Activated T-helper 1 cell treated with anti-CD3 and anti-CD28 coated beads, Interleukin-2, amount 50 U/mL, for 16 hours (primary cell): ENCODE measurements at places on chromosomes 5 and 9.
A peak's percentile ranks its signal among the peaks of the same experiment; 100 is the strongest.

GRCh38 chr5:53322257-53322656, 158.2 kb upstream of the FST start:
- DNase-seq: no peak

DNA sequence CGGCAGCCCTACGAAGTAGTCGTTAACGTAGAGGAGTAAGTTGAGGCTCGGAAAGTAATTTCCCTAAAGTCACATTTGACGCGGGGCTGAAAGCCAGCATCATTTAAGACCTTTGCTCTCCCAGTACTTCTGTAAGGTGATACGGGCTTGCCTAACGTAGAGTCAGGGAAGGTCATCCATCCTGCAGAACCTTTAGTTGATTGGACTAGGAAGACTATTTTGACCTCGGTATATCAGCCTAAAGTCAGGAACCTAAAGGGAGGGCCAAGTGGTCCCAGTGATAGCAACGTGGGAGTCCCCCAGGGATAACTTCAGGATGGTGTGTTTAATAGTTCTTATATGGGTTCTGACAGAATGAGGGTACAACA, 657 bp downstream of the NUP214 start:
- no peak for DNase-seq

DNA sequence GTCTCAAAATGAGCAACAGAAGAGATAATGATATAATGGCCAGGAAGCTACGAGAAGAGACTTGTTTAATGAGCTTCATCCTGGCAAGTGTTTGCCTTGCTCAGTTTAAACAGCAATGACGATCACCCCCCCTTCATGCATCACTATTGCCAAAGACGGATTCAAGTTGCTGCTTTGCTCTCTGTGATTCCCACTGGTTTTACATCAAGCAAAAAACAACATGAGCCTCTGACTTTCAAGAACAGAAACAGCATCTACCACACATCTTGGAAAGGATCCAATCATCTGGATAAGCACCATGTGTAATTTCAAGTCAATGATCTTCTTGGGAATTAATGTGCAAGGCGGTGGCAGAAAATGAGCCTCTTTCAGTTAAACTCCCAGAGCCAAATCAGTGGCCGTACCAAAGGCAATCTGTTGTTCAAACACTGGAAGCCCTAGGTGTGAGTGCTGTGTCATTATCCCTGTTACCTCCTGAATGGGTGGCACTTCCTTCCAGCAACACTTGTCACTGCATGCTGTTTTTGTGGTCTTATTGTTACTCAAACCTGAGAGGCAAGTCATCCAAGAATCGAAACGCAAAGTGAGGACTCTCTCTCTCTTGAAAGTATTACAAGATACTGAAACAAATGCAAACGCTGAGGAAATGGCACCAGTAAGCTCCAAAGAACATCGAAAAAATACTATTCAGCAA, 72.8 kb downstream of the MED27 start:
- DNase-seq: no peak

- DNase-seq: peak; percentile 54
Measured at GRCh38 chr9:127783111-127784008, 2.5 kb upstream of the CDK9 start.

GRCh38 chr9:25353783-25354182, 324.5 kb downstream of the TUSC1 start:
- DNase-seq: no peak

- DNase-seq: no peak
Measured at GRCh38 chr5:34657988-34658387, 1.9 kb downstream of the RAI14 start.

- no peak for DNase-seq
Measured at GRCh38 chr5:179887095-179887494, 20.6 kb downstream of the TBC1D9B start.

GRCh38 chr5:159359408-159359807, 29.1 kb upstream of the IL12B start:
- no peak for DNase-seq

DNA sequence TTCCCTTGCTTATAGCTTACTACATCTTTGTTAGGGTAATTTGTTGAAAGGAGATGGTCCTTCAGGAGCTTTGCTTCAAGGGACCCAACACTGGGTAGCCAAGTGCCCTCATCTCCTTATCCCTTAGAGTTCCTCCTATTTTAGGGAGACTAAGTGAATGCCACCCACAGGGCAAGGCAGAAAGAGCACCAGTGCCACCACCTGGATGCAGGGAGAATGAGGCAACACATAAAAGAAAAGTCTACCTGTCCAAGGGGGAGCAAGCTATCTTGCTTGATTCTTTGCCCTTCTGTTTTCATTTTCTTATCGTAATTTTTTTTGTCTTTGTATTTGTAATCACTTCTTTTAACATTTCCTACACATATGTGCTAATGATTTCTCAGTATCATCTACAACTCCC, 205.5 kb downstream of the NPR3 start:
- DNase-seq: no peak

GRCh38 chr9:135074354-135075233, 12.9 kb upstream of the OLFM1 start:
- no peak for DNase-seq

GRCh38 chr5:368183-369084, 46.9 kb downstream of the AHRR start:
- no peak for DNase-seq

- DNase-seq: no peak
Measured at GRCh38 chr9:108913391-108913790, 20.5 kb downstream of the ELP1 start.

GRCh38 chr9:109974143-109974917, 194.3 kb downstream of the PALM2AKAP2 start:
- no peak for DNase-seq

DNA sequence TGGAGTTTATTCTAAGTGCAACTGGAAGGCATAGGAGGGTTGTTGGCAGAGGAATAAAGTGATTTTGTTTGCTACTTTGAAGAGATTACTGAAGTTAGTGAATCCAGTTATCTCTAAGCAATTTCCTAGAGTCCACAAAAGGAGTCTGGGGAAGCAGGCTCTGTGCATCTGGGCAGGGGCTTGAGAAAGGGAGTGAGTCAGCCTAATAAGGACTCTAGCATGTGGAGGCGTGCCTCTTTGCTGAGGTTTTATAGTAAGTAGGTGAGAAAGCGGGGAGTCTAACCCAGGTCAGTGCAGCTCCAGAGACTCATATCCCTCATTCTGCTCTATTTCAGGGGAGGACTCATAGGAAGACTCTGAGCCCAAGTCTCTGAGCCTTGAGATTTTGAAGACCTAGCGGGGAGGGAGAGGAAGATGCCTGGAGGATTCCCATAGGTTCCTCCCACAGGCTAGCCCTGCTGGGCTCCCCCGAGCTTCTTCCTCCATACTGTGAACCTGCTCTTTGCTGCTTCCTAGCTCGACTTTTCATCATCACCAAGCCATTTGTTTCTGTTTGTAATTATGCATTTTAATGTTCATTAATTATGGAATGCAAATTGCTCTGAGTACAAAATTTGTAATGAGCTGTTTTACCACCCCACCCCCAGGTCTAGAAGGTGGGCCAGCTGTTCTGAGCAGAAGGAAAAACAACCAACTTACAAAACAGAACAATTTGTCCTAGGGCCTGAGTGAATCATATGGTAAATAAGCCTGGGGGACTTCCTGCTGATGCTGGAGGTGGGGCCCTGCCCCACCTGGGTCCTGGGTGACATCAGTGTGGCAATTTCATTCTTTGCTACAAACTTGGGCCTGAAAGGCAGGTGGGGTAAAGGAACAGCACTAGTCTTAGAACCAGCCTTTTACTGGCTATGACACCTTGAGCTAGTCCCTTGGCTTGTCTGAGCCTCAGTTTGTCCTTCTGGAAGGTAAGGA, 150.2 kb downstream of the TRIM32 start:
- no peak for DNase-seq

DNA sequence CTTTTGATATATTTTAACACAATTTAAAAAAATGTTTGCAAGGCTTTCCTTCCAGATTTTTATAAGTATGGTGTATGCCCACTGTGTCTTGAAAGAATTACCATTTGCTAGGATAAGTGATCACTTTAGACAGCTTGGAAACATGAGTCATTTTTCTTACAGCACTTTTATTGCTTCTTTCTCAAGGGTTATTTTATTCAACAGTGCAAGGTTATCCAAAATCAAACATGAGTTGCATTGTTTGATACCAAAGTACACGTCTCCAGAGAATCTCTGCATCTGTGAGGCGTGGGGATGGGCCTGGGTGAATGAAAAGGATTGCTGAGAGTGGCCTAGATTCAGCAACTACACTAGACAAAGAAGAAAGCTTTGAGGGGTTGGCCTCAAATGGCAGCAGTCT, 329.6 kb downstream of the ADAMTS6 start:
- DNase-seq: no peak

- no peak for DNase-seq
Measured at GRCh38 chr5:149611326-149611725, 30.0 kb downstream of the ARHGEF37 start.

DNA sequence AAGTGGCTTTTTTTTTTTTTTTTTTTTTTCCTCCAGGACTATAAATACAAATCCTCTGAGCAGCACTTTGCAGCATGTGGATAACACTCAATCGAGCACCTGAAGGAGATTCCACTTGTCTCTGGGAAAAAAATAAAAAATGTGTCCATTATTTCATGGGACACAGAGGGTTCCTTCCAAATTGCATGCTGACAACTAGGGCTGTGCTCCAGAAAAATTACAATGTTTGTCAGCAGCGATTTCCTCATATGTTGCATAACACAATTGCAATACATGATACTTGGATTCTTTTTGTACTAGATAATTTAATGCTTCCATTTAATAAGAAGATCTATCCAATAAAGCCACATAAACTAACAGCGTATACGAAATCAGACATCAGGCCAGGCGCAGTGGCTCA, 84.4 kb downstream of the CDH18 start:
- DNase-seq: no peak

DNA sequence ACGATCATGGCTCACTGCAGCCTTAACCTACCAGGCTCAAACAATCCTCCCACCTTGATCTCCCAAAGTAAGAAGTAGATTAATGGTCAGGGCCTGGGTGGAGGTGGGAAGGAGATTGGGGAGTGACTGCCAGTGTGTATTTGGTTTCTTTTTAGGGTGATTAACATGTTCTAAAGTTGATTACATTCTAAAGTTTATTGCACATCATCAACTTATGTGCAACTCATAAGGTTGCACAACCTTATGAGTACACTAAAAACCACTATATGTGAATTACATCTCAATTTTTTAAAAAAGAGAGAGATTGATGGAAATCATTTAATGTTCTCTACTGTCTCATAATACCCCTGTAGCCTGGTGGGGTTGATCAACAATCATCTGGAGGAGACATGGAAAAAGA, 218.1 kb downstream of the AOPEP start:
- DNase-seq: no peak

GRCh38 chr5:44783634-44784315, 25.0 kb upstream of the MRPS30 start:
- DNase-seq: no peak

GRCh38 chr9:100440071-100440470, 13.1 kb downstream of the MSANTD3 start:
- DNase-seq: no peak

DNA sequence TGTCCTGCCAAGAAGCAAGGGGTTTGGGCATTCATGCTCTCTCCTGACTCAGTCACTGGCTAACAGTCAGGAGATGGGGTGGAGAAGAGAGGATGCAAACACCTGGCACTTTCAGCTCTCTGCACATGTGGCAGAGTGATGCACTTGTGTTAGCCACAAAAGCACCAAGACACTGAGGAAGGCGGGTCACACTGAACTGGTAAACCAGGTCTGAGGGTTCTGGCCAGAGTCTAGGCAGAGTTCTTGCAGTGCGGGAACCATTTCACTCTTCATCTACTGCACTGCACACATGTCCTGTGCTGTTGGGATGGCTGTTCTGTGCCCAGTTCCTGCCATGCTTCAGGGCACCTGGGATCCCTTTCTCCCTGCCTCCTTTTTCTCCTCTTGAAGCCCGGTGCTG, 157.1 kb upstream of the GDNF start:
- no peak for DNase-seq

DNA sequence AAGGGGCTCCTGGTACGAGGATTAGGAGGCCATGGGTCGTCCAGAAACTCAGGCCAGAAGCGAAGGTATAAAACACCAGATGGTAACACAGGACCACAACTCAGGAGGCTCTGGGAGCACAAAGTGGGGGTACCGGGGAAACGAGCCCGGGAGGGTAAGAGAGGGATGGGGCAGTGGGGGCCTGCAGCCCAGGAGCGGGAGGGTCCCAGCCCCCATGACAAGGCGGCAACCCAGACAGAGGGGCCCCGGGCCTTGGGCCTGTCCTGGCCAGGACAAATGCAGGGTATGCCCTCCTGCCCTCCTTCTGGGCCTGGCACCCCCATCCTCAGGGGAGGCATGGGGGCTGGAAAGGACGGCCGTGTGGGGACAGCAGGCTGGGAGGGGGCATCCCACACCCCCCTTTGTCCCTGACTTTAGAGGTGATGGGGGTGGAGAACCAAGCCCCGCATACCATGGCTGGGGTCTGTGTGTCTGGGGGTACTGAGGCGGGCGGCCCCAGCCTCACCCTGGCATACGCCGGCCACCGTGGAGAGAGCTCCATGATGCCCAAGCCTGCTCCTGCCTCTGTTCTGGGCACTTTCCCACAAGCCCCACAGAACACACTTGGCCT, 47.0 kb upstream of the EXOC3 start:
- DNase-seq: no peak

DNA sequence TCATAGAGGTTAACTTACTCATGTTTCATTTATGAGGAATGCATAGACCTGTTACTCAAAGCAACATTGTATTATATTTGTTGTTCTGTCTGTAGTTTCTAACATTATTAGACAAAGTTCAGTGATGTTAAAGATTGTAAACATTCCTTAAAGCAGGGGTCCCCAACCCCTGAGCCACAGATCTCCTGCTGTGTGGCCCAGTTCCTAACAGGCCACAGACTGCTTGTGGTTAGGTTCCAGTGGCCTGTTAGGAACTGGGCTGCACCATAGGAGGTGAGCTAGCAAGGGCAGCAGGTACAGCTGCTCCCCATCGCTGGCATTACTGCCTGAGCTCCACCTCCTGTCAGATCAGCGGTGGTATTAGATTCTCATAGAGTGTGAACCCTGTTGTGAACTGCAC, 181.1 kb downstream of the KDM4C start:
- no peak for DNase-seq

DNA sequence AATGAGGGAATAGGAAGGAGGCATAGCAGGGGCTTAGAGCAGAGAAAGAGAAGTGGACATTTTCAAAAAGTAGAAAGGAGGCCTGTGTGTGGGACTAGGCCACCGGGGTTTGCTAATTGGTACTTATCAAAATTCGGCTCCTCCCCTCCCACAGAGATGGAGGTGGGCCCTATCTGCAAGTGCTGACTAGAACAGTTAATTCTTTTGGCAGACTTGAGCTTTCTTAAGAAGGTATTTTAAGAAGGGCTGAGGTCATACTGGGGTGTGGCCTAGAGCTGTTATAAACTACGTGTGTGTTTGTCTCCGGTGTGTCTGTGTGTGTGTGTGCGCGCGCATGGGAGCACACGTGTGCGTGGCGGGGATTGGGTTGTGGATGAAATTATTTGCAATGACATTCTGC, 1086.5 kb downstream of the EFNA5 start:
- DNase-seq: no peak

DNA sequence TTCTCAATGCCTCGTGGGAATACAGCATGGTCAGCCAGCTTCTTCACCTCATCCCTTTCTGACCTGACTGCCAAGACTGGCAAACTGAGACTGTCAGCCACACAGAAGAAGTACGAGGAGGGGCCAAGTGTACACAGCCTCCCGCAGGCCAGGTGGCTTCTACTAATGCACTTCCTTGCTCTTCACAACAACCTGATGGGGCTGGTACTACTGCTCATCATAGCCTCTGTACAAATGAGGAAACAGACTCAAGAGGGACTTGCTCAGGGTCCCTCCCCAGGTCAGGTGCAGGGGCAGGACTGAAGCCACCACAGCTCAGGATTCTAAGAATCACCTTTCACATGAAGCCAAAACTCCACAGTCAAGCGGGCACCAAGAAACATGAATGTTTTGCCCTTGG, 21.3 kb downstream of the NIPAL4 start:
- DNase-seq: no peak

- no peak for DNase-seq
Measured at GRCh38 chr5:111070272-111071134, 1.0 kb upstream of the TSLP start.
